ENCODE measurements at places on chromosomes 1 and 21.

DNA sequence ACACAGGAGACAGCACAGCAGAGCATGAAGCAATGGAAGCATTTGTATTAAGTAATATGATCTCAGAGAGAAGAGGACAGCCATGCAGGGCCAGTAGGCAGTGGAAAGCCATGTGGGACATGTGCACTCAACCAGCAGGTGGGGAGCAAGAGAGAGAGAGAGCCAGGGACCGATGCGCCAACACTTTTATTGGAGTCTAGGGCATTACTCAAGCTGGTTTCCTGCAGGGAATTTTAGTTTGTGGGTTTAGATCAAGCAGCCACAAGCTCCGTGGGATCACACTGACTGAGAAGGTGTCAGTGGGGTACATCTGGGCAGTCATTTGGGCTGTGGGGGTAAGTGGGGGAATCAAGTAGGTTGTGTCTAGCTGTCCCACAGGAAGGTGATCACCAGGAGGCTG is 137.1 kb downstream of the PCBP3 start:
- no peak for DNase-seq

GRCh38 chr21:28418726-28419514 is 573.8 kb downstream of the LTN1 start:
- DNase-seq = no peak

- DNase-seq = no peak
These were observed 3.0 kb upstream of the SESN2 start for GRCh38 chr1:28256197-28256827.

DNA sequence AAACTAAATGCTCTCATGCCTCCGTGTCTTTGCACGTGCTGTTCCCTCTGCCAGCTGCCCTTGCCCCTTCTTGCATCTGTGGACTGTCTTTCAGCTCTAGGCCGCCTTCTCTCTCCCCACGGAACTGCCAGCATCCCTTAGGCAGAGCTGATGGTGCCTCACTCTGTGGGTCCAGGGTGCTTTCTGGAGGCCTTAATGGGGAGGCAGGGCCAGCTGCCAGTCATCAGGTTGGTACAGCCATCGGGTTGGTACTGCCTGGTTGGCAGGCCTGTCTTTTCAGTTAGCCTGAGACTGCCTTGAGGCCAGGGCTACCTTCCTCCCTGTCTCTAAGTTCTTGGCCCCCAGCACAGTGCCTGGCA is 61.4 kb upstream of the TARBP1 start:
- DNase-seq = no peak

- DNase-seq = no peak
These were observed 1155.1 kb upstream of the ADGRL2 start for GRCh38 chr1:80645621-80646020.

DNA sequence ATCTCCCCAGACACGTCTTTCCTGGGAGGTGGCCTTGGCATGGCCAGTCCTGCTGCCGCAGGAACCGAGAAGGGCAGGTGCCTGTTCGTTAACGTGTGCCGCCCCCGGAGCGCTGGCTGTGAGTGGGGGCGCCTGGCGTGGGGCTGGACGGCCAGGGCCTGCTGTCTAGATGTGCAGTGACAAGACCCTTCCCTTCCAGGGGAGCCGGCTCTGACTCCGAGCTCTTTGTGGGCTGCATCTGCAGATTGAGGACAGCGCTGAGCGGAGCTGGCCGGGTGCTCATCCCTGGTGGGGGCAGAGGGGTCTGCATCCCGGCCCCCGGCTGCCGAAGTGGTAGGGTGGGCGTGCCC is 13.0 kb downstream of the COL18A1 start:
- no peak for DNase-seq

DNA sequence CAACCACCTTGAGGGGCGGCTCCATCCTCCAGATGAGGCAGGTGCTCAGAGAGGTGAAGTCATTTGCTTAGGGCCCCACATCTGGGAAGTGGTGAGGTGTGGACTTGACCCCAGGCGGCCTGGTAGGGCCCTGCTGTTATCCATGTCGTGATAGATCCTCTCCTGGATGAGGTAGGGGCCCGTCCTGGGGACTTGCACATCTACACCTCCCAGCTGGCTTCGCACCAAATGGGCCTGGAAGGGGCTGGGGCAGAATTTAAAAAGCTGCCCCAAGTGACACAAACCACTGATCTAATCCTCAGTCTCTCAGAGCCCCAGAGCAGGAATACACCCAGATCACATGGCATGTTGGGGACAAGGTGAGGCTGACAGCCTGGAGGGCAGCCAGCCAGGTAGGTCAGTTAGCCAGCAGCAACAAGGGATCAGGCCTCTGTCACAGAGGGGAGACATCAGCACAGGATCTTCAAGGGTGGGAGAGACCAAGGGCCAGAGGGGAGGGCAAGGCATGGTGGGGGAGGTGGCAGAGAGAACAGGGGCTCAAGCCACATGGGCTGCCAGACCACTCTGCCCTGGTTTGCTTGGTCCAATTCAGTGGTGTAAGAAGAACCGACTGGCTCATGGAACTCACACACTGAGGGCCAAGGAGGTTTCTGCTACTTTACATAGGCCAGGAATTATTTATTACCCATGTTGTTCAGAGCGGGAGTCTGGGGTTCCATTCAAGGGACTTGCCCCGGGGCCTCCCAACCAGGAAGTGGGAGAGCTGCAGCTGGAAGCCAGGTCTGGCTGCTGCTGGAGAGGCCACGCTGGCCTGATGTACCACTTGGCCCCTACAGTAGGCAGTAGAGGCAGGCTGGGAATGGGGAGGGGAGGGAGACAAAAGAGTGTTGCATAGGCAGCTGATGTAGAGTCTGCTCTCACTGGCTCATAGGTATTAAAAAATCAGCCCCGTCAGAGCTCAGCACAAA is 12.1 kb downstream of the LRP8 start:
- no peak for DNase-seq

- DNase-seq = no peak
These were observed 50.2 kb downstream of the ALG14 start for GRCh38 chr1:95022644-95022926.

Measured in CD4-positive, alpha-beta T cell treated with Interleukin-6 for 4 hours (primary cell).